ENCODE measurements at places on chromosomes 1 and 21.

- DNase-seq: no peak
These were observed 75.7 kb downstream of the ZC3H11B start for GRCh38 chr1:219537223-219537631.

DNA sequence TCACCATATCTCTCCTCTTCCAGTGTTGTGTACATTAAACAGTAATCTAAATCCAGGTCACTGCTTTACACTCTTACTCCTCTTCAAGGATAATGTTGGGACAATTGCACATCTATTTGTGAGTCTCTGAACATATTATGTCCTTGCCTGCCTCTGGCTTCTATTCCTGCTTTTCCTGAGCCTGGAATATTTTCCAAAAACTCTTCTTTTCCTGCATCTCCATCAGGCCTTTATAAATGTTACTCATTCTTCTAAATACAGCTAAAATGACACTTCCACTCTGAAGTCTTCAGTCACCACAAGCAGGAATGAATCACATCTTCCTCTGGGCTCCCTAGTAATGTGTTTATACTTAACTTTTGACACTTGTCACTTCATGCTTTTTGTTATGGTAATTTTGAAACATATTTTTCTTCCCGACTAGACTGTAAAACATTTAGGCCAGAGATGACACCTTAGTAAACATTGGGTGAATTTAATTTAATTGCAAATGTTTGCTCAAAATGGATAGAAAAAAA, 396.0 kb downstream of the LRRIQ3 start:
- DNase-seq: no peak

DNA sequence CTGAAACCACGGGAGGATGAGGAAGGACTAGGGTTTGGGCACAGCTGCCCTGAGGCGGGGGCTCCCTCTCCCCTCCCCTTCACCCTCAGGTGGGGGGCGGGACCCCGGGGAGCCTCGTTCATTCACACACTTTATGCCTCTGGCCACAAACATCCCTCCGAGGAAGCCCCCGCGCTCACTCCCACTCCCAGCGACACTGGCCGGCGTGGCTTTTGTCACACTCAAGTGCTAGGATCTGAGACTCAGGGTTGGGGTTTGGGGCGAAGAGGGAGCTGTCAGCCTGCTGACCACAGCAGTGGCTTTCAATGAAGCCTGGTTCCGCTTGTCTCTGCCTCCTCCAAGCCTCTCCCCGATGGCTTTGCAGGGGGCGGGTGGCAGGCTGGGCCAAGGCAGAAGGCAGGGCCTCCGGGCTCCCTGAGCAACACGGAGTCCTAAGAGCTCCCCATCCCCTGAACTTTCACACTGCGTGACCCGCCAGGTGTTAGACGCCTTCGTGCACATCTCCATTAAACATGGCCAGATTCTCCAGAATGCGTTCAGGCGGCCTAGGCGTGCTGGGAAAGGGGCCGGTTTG, 178.1 kb downstream of the NPHP4 start:
- no peak for DNase-seq

DNA sequence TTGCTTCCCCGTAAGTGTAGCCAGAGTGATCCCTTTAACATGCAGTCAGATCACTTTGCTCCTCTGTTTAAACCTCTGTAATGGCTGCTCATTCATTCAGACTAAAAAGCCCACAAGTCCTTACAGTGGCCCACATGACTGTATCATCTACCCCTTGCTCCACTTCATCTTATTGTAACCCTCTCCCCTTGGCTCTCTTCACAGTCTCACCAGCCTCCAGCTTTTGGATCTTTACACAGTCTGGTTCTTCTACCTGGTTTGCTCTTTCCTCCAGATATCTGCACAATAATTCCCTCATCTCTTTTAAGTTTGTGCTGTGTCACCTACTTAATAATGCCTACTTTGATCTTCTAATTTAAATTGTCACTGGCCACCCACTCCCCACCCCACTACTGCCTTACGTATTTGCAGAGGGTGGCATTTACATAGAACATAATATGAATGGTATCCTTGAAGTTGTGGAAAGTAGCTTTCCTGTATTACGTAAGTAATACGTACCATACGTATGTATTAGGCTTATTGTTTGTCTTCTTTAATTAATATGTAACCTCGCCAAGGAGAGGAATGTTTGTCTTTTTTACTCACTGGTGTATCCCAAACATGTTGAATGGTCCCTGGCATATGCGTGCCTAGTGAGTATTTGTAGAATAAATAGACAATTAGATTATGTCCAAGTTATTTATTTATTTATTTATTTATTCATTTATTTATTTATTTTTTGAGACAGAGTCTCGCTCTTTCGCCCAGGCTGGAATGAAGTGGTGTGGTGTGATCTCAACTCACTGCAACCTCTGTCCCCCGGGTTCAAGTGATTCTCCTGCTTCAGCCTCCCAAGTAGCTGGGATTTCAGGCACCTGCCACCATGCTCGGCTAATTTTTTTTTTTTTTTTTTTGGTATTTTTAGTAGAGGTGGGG, 48.6 kb downstream of the TSNAX start:
- DNase-seq: no peak

GRCh38 chr1:52238887-52239707, 97.2 kb downstream of the ZFYVE9 start:
- DNase-seq: no peak

DNA sequence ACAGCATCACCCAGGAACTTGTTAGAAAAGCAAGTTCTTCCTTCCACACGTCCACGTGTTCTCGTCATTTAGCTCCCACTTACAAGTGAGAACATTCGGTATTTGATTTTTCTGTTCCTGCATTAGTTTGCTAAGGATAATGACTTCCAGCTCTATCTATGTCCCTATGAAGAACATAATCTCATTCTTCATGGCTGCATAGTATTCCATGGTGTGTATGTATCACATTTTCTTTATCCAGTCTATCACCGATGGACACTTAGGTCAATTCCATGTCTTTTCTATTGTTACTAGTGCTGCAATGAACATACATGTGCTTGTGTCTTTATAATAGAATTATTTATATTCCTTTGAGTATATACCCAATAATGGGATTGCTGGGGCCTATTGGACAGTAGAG, 368.7 kb upstream of the RUNX1 start:
- DNase-seq: no peak

DNA sequence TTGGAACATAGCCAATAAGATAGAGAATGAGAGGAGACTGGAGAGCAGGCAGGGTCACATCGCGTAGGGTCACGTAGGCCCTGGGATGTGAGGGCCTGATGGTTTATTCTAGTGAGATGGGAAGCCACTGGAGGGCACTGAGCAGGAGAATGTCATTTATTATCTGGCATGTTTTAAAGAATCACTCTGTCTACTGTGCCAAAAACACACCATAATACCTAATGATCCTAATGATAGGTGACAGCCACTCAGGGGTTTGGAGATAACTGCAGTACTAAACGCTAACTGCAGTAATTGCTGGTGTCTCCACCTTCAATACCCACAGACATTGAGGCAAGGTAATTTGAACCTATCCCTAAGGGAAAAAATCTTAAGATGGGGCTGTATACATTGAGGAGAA, 185.4 kb downstream of the TTLL7 start:
- DNase-seq: no peak

GRCh38 chr21:27550287-27550686, 583.4 kb upstream of the ADAMTS5 start:
- no peak for DNase-seq

DNA sequence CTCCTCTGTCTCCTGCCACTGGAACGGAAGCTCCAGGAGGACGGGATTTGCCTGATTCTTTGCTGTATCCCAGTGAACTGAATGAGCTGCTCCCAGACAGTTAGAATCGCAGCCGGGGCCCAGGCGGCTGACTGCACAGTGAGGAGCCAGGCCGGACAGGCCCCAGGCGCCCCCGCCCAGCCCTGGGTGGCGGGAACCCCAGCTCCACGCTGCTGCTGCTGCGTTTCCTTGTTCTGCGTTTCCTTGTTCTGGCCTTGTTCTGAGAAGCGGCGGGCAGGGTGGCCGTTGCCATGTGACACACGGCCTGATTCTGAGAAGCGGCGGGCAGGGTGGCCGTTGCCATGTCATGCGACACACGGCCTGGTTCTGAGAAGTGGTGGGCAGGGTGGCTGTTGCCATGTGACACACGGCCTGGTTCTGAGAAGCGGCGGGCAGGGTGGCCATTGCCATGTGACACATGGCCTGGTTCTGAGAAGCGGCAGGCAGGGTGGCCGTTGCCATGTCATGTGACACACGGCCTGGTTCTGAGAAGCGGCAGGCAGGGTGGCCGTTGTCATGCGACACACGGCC, 56.2 kb downstream of the SLC37A1 start:
- DNase-seq: no peak

DNA sequence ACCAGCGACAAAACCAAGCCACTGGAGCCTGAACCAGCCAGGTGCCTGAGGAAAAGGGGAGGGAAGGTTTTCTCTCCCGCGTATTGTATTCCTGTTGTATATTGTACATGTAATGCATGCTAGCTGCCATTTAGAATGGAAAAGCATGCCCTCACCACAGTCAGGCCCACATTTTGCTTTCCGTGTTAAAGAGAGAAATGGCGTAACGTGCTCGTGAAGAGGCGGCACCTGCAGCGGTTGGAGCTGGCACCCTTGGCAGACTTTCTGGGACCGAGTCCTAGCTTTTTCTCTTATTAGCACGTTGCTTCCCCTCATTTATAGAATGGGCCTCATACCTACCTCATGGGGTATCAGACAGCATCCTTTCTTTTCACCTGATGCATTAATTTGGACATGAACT, 135.3 kb upstream of the IRF2BP2 start:
- DNase-seq: no peak

GRCh38 chr1:188877668-188878067, 1600.0 kb downstream of the BRINP3 start:
- DNase-seq: no peak

DNA sequence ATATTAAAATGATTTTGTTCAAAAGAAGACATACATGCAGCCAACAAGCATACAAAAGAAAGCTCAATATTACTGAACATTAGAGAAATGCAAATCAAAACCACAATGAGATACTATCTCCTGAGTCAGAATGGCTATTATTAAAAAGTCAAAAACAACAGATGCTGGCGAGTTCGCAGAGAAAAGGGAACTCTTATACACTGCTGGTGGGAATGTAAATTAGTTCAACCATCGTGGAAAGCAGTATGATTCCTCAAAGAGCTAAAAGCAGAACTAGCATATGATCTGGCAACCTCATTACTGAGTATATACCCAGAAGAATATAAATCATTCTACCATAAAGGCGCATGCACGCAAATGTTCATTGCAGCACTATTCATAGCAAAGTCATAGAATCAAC, 126.0 kb upstream of the HMCN1 start:
- no peak for DNase-seq

DNA sequence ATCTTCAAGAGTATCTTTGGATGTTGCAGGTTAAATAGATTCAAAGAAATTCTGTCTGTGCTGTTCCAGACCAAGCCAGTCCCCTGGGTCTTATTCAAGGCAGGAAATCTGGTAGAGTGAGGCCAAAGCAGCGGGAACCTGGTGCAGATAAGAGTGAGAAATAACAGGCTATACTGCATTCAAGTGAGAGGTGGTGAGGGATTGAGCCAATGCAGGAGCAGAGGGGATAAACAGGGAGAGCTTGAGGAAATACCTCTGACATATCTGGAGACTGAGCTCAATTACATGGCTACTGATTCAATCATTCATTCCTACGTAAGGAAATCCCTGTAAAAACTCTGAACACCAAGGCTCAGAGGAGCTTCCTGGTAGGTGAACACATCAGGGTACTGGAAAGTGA, 17.2 kb upstream of the PSMA5 start:
- DNase-seq: no peak

DNA sequence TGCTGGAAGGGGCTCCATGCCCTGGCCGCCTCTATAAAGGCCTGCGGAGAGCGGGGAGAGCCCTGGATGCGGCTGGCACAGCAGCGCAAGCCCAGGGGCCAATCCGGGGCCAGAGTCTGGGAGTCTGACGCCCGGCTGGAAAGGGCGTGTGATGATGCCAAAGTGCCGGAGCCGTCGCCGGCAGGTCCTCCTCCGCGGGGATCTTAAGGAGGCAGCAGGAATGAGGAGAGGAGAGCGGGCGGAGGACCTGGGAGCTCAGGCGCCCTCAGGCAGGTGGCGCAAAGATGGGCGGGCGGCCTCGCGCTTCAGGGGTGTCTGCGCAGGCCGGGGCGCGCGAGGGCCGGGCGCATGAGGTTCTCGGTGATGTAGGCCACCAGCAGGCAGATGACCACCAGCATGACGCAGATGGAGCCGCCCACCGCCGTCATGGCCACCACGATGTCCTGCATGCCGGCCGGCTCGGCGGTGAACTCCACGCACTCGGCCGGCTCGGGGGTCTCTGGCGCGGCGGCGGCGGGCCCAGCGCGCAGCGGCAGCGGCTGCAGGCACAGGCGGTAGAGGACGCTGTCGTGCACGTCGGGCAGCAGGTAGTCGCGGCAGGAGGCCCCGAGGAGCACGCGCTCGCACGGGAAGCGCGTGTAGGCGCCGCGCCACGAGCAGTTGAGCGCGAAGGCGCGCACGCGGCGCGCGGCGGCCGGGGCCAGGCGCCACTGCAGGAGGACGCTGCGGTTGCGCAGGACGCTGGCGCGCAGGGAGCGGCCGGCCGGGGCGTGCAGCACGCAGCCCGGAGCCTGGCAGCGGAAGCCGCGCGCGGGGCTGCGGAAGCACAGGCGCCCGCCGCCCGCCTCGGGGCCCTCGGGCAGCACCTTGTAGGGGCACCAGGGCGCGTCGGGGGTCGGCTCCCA, 653 bp downstream of the FNDC10 start:
- DNase-seq: no peak

- no peak for DNase-seq
These were observed 348.3 kb downstream of the DPYD start for GRCh38 chr1:97572561-97572960.

- no peak for DNase-seq
These were observed 424.8 kb upstream of the ADGRL4 start for GRCh38 chr1:79431340-79431739.

DNA sequence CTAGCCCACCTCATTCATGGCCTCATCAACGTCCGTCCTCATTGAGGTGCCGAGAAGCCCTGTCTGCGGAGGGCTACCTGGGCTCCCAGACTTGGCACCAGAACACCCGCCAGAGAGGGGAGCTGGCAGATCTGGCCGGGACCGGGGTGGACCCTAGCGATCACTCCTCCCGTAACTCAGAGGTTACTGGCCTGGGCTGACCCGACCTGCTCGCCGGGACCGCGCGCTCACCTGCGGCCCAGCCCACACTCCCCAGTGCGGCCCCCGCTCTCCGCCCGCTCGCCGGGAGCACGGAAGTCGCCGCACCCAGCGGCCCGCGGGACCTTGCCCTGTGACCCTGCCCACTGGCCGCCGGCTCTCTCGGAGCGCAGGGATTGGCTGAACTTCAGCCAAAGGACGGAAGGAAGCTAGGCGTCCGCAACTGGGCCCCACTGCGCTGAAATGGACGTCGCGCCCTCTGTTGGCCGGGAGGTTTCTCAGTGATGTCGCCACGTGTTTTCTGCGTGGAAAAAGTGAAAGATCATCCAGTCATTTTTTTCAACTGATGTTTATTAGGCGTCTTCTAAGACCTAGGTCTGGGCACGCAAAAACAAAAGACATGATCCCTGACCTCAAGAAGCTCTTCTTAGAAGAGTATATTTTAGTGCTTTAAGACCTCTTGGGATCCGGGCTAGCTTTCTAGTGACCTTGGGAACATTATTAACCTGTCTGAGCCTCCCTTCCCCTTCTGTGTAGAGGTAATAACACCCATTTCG, at the start of gene SMIM12:
SMIM12 (minus strand) TSS at position 304 of the 755 bp plus-strand sequence. CDS start 3,772 bp downstream, outside the sequence.
- peak; percentile 62 for DNase-seq

GRCh38 chr1:224373008-224373590, 16.4 kb downstream of the CNIH4 start:
- no peak for DNase-seq
